Lung microvascular endothelial cell (primary cell): ENCODE measurements at places on chromosomes 5 and 9. TPM values are rescaled to one million over a fixed set of nuclear protein-coding genes. Genes with fewer than 3 reads are reported as not detected.

DNA sequence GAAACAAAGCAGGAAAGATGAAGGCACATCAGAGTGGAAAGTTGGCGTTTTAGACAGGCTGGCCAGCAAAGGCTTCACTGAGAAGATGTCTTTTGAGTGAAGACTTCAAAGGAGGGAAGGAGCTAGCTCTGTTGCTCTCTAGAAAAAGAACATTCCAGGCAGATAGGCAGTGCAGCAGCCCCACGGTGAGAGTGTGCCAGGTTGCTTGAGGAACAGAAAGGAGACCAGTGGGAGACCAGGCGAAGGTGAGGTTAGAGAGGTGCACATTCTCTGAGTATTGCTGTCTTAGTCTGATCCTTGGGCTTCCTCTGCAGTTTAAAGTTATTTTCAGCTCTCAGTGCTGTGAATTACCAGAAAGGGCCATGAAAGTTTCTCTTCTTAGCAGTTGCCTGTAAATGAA lies 83.8 kb downstream of the SLC44A1 start:
- no peak for DNase-seq

DNA sequence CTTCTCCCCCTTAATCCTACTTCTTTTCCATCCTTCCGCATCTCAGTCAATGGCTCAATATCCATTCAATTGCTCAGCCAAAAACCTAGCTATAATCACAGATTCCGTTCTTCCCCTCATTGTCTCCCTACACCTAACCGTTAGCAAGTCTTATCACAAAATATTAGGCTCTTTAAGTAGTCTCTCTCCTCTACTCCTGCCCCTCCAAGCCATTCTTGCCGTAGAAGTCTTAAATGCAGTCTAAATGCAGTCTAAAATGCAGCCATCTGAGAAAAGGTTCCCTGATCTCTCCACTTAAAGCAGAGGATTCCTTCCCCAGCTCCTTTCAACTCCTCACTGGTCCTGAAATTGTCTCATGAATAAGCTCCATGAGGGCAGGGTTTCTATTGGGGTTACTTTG lies 57.8 kb downstream of the ELL2 start:
- no peak for DNase-seq

GRCh38 chr9:129901993-129902739 lies 66.9 kb downstream of the USP20 start:
- DNase-seq, result no peak

DNA sequence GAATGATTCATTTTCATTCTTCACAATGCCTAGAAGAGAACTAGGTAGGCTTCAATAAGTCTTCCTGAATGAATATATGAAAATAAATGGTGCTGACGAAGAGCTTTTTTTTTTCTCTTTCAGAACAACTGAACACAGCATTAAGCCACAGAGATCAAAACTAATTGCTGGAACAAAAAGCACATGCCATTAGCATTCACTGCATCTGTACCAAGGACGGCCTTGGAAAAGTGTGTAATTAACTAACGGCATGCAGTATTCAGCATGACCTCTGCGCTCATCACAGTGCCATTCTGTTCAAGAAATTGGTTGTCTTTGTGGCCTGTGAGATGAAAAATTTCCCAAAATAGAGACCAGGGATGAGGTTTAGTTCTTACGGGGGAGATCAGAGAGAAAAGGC lies 99.3 kb downstream of the NUDT12 start:
- DNase-seq, result no peak

- no peak for DNase-seq
Measured at GRCh38 chr9:92254381-92255337, 38.8 kb downstream of the IARS1 start.

DNA sequence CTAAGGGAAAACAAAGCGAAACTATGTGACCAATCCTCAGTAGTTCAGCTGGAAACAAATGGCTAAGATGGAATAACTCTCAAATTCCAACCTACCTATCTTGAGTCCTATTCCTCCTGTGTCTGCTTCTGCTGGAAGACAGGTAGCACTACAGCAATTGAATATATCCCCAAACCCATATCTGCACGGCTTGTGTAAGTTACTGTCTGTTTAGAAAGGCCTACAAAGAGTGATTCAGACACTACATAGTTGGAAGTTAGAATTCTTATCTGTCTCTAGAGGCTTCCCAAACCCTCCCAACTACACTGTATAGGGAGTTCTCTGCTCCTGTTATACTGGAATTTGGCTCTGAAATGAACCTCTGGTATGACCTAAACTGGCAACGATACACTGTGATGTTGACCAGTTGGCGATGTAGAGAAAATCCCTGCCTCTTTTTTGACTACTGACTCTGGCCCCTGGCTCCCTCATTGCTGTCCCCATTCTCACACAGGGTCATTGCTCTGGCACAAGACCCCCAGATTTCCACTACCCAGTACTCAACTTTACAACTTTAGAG lies 22.6 kb upstream of the NADK2 start:
- no peak for DNase-seq

DNA sequence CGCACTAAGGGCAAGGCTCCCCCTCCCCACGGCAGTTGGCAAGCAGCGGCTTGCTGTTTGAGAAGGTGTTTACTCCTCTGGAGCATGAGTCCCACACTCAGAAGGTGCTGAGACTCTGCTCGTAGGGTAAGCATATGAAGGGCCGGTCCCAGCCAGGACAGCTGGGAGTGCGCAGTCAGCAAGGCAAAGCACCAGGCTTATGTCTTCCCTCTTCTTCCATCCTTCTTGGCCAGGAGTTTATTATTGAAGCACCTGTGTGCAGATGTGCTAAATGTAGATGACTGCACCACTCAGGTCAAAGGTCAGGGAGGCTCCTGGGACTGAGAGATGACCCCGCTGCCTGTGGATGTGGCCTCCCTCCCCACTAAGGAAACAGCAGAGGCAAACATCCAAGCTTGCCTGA lies 27.0 kb upstream of the CDKN2AIPNL start:
- no peak for DNase-seq

The TSSK1B gene
- not detected in 2 replicates for total RNA-seq

DNA sequence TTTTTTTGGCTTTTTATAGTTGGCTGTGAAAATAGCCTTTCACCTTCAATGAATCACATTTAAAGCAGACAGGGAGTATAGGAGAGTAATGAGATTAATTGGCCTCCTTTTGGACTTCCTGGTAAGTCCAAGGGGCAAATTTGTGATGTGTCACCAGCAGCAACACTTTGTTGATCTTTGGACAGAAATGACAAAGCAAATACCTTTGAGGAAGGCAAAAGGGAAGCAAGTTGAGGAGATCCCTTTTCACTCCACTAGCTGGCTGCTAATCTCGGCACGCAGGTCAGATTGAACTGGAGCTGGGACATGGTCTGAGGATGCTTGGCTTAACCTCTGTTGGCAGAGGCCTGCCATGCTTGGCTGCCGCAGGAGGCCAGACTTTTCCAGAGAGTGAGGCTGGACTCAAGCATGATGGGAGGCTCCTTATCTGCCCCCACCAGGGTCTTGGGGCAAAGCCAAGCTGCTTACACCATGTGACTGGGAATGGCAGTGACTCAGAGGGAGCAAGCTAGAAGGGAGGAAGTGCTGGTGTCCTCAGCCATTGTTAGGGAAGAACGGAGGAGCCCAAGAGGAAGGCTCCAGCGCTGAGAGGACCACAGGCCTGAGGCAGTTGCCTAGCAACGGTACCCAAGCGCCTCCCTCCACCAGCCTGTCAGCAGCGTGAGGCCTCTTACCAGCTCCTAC lies 174.5 kb upstream of the MAP1B start:
- peak; percentile 42 for DNase-seq

The PGM5 gene
- 27.5 and 295 TPM in 2 replicates for total RNA-seq

The PCDHA1 gene
- total RNA-seq, result under 0.01 TPM in 1 of 2 replicates, not detected in the other

The LHX6 gene
- total RNA-seq, result 0.40 and 1.7 TPM in 2 replicates

DNA sequence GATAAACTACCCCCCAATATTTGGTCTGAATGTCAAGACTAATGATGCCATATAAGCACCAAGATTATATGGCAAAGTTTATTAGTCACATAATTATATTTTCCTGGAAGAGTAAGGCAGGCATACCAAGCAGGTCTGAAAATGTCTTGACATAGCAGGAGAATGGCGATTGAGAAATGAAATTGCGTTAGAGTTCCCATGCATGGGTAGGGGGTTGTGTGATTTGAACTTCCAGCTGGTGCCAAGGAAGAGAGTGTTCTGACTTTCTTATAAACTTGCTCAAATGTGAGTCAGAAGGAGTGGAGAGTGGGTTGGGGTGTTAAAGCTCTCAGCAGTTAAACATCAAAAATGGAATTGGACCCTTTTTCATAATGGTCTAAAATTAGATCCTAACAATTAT lies 1200.6 kb upstream of the ACO1 start:
- DNase-seq, result no peak

DNA sequence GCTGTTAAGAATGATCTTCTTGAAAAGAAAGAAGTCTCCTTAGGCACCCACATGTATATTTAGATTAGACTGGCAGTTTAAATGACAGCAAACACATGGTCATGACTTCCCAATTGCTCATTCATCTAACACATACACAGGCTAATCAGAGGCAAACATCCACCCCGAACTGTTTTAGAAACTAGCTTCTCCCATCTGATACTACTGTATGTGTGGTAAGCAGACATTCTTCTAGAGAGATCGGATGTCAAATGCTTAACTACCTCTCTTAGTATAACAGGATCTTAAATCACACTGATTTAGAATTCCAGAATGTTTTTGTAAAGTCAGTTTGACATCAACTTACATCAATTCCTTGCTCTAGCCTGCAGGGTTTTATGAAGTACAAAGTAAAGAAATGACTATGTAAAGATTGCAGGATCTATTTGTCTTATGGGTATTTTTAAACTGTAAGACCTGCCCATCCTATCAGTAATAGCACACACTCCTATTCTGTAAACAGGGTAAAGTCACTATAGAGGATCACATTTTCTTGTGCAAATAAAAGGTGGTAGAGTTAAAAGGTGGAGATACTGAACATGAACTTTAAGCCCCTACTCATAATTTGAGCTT lies 239.7 kb downstream of the MLLT3 start:
- DNase-seq, result no peak
